Hematopoietic multipotent progenitor cell treated with erythropoietin and hydrocortisone succinate and interleukin-3 and kit ligand, for 4 days (in vitro differentiated cells): ENCODE measurements at places on chromosomes 2 and 18.

- DNase-seq = no peak
Observed at GRCh38 chr2:29946505-29946904, 25.1 kb upstream of the ALK start.

- peak; percentile 54 for DNase-seq
Observed at GRCh38 chr2:119292226-119292625, 68.6 kb downstream of the STEAP3 start.

GRCh38 chr18:25898965-25899364 lies 191.4 kb downstream of the SS18 start:
- no peak for DNase-seq

DNA sequence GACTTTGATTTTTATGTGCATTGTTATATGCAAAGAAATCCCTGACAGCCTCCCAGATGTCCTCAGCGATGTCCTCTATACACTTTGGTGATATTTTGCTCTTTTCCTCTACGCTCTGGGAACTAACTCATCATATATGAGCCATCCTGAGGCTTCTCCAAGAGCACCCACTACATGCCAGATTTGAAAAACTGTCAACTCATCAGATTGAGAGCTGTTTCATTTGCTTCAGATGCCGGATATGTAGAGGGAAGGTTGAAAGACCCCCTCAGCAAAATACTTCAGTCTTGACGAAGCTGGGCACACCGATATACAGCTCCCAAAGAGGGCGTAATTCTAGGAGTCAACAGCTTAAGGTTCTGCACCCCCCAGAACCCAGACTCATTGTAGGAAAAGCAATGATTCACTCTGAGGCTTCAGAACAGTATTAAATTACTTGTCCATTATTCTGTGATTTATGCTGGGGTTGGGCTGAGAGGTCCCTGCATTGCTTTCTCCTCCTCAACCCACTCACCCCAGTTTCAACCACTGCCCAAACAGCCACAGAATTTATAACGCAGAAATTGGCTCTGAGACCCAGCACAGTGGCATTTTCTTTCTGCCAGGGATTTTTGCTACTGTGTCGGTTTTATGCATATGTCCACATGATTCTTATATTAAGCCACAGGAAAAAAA lies 341.8 kb downstream of the ALK start:
- DNase-seq = no peak

- peak; percentile 73 for DNase-seq
Observed at GRCh38 chr2:65366595-65367125, 65.7 kb downstream of the SPRED2 start.

DNA sequence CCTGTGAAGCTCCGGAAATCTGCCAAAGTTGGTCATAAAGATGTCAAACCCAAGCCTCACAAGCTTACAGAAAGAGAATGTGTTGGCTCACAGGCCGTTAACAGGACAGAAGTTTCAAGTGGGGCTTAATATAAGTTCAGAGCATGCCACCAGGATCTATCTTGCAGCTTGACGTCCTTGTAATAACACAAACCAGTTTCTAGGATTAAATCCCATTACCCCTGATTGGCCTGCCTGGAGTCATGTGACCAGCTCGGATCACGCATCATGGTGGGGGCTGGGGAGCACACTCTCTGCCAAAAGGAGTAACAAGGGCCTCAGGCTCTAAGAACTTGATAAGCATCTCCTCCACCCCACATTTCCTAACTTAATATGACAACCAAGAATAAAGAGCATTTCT lies 38.9 kb upstream of the SCG2 start:
- DNase-seq = no peak

DNA sequence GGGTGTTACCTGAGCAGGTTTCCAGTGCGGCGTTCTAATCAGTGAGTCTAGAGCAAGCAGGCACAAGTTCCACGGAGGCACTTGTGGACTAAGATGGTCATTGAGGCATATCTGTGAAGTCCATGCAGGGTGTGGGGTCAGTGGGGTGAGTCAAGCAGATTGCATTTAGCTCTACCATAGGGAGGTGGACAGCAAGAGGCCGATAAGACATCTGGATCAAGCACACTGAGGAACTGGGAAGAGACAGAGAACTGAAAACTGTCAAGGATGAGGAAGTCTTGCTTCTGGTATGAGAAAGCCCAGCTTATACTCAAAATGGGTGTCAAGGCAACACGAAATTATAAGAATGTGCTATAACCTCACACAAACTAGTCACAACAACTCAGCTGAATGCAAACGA lies 61.2 kb upstream of the SLC39A10 start:
- DNase-seq = no peak

DNA sequence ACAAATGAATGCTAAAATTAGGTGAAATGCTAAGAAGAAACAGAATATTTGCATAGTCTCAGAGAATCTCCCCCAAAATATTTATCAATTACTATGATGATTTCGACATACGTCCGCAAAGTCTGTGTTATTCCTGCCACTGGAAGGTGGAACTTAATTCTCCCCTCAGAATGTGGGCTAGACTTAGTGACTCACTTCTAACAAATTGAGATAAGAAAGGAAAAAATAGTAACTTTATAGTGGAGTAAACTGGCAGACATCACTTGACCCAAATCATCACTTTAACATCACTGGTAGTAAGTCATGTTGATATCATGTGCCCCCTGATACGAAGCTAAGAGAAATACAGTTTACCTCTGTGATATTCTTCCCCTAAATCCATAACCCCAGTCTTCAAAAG lies 23.5 kb downstream of the HADHB start:
- DNase-seq = peak; percentile 15

DNA sequence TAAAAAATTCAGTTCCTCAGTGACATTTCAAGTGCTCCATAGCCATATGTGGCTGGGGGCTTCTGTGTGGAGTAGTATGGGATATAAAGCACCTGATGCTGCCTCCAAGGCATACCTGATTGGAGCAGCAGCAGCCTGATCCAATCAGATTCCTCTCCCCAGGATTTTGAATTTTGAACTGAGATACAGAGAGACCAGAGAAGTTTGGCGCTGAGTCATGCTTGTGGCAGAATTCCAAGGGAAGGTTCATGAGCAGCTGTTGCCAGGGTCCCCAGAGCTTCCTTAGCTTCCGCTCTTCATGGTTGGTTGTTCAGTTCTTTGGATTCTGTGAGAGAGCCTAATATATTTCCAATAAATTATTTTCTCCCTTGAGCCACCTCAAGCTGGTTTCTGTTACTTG lies 29.0 kb upstream of the CFAP36 start:
- peak; percentile 67 for DNase-seq

DNA sequence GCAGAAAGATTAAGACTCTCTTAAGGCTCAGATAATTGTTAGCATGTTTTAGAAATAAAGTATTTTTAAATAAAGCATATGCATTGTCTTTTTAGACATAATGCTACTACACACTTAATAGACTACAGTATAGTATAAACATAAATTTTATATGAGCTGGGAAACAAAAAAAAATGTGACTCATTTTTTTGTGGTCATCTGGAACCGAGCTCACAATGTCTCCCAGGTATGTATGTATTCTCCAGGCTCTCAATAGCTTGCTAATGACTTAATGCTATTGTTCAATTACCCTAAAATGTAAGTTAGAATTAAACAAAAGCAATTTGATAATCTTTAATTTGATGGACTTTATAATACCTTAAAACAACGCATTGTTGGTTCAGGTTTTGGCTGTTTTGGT lies 167.2 kb downstream of the NUP35 start:
- no peak for DNase-seq

DNA sequence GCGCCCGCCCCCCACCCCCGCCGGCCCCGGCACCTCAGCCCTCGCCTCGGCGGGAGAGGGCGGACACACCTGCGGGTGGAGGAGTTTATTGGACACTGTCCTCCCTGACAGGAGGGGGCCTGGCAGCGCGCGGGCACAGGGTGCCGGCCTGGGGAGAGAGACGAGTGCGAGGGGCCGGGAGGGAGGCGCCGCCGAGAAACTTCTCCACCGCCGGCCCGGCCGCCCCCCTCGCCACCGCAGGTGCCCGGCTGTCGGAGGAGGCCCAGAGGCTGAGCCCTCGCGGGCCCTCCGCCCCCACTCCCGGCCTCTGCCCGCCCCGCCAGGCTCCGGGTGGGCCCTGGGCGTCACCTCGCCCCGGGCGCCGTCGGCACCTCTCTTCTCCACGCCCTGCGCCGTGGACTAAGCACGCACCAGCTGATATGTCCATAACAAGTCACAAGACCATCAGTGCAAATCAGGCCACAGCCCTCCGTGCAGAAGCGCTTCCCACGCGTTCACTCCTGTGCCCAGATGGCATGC lies 311.3 kb downstream of the CELF4 start:
- DNase-seq = no peak

DNA sequence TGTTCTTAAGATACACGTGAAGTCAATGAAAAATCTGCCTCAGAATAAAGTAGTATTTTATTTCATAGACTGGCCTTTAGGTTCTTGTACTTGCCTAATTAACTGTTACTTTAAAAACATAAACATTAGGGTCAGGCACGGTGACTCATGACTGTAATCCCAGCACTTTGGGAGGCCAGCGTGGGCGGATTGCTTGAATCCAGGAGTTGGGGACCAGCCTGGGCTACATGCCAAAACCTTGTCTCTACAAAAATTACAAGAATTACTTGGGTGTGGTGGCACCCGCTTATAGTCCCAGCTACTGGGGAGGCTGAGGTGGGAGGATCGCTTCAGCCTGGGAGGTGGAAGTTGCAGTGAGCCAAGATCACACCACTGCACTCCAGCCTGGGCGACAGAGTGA lies 16.0 kb upstream of the SNORC start:
- DNase-seq = peak; percentile 62

DNA sequence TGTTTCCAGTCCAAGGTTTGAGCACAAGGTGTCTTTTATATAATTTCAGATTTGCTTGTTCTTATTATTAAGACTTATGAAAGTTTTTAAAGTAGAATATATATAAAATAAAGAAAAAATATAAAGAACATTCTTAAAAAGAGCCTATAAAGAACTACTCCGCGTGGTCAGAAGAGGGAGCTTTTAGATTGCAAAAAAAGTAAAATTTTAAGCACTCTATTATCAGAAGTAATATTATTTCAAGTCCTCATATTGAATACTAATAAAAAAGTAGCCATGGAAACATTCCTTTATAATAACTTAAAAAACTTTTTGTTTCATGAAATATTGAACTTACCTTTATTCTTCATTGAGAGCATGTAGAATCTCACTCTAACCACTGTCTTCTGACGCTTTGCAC lies 51.4 kb downstream of the LINC00305 start:
- DNase-seq = peak; percentile 15

GRCh38 chr2:172433144-172433543 lies 5.8 kb downstream of the ITGA6 start:
- no peak for DNase-seq

GRCh38 chr2:168559187-168559586 lies 103.1 kb downstream of the CERS6 start:
- peak; percentile 24 for DNase-seq

DNA sequence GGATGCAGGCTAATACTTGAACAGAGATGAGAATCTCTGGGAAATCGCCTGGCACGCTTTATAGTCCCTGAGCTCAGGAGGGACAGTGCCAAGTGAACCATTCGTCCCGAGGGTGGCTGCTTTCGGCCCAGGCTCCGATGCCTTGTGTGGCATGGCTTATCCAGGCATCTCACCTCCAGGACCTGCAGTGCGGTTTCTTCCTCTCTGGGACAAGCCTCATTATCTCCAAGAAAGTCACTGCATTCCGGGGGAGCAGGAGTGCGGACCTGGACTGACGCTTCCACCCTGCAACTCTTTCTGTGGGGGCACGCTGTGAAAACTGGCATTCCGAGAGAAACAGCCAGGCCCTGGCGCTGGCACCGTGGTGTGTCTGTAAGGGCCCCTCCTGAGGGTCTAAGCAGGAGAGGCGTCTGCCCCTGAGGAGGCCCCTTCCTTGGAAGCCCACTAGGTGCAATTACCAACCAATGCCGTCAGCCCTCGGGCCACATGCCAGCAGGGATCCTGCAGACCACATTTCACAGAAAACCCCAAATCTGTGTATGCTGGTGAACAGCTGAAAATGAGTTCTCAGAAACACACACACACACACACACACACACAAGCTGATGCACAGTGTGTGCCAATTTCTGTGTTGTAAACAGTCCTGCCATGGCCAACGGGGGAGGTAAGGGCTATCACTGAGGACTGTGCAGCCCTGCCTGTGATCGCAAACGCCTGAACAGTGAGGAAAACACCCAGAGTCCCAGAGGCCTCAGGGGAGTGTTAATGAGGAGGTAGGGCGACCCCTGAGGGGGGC lies 351.9 kb upstream of the SALL3 start:
- no peak for DNase-seq

GRCh38 chr2:109378682-109379081 lies 235.1 kb downstream of the SEPTIN10 start:
- no peak for DNase-seq

DNA sequence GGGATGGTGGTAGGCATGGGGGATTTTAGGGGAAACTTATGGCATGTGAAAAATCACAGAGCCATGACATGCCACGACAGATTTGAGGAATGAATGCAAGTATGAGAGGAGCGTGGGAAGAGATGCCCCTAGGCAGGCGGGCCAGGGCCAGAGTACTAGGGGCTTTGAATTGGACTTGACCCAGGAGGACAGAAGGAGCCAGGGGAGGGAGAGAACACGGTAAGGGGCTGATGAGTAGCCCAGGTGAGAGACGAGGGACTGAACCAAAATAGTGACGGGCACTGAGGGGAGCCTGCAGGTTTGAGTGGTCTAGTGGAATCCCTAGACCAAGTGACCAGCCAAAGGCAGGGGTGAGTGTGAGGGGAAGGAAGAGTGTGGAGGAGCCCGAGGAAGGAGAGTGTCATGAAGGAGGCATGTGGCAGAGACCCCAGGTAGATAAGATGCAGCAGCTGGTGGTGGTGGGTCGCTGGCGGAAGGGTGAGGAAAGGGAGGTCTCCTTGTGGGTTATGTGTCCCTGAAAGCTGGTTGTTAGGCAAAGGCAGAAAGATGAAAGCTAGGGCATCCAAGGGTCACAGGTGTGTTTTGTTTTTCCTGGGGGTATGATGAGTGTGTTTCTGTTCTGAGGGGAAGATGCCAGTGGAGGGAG lies 48.7 kb downstream of the ZBTB7C start:
- no peak for DNase-seq

GRCh38 chr2:45946023-45946422 lies 294.5 kb downstream of the PRKCE start:
- DNase-seq = peak; percentile 71

DNA sequence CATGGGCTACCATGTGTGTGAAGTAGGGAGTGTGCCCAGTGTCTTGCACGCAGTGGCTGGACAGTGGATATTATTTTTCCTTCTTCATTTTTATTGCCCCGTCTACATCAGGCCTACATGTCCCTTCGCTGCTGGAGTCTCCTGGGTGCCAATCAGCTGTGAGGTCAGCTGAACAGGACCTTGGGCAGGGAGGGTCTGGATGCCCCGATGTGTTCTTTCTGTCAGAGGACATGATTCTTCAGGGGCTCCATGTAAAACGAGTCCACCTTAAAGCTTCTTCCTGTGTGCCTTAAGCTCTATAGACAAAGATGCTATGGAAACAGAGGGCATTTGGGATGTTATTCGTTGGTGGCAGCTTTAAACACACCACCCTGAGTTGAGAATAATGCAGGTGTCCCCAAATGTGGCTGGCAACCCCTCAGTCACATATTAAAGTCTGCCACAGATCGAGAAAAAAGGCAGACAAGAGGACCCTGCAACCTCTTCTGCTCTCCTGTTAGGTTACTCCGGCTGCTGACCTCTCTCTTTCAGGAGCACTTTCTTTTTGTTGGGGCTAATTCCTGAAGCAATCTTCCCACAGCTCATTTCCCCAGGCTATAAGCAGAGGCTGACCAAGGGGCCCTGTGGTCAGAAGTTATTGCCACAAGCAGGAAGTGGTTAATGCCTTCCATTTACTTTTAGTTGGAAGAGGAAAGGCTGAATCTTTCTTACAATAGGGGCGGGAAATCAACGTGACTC lies 20.0 kb downstream of the GREB1 start:
- DNase-seq = peak; percentile 44
